OCI-M1 (cell line): ENCODE measurements at places on chromosomes 1 and 21.

DNA sequence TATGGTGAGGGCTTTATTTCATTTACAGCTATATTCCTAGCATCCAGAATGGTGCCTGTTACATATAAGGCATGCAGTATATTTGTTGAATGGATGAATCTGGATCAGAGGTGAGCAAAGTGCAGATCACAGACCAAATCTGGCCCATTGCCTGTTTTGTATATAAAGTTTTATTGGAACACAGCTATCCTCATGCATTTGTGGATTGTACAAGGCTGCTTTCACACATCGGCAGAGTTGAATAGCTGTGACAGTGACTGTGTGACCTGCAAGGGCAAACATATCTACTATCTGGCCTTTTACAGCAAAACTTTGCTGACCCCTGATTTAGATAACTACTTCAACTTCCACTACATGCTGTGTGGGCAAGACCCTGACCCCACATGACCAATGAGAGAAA lies 54.0 kb upstream of the MRPS6 start:
- DNase-seq, result no peak

DNA sequence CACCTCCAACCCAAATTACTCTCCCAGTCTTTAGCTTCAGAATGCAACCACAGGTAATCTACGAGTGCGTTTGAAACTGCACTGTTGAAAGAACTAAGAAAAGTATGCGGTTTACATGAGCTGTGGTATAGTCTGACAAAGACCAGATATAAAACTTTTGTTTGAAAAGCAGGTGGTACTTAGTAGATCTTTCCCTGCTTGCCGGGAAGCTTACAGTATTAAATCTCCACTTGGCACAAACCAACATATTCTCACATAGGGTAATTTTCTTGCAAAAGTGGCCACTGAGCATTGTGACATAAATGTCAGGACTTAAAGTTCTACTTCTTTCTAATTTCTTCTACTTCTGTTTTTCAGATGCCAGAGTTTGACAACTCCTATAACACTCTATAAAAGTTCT lies 8.4 kb downstream of the RGS2 start:
- no peak for DNase-seq

GRCh38 chr1:114627107-114627506 lies 42.7 kb downstream of the DENND2C start:
- DNase-seq, result no peak

- peak; percentile 40 for DNase-seq
Measured at GRCh38 chr1:109253803-109254620, 4.7 kb downstream of the CELSR2 start.

DNA sequence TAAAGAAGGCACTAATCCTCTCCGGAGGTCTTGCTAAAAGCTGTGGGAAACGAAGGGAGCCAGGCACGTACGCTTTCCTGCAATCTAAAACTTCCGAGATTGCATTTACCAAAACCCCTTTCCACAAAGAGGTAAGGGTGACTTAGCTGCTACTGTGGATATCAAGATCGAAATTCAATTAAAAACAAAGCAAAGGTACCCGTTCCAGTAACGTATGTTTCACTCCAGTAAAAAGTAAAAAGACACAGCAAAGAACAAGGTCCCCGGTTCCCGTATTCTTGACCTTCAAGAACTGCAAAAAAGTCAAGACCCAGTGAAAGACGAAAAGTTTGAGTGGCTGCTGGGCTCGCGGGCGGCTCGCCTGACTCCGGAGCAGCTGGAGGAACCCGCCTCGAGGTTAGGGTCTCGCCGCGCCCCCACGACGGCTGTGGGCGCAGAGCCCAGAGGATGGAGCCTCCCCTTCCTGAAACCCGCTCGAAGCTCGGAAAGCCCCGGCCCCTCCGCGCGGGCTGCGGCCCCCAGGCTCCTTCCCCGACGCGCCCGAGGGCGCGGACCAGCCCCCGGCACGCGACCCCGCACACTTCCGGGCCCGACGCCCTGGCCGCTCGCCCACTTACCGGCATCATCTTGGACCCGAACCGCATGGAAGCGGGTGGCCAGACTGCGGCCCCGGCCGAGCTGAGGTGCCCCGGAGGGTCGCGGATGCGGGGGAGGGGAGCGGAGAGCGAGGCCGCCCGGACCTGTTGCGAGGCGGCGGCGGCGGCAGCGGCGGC lies 524 bp downstream of the TP53BP2 start:
- DNase-seq, result peak; percentile 83

GRCh38 chr1:89611721-89612120 lies 21.2 kb upstream of the LRRC8C start:
- DNase-seq, result no peak

GRCh38 chr1:230122366-230123279 lies 55.6 kb downstream of the GALNT2 start:
- DNase-seq, result no peak

- DNase-seq, result no peak
Measured at GRCh38 chr1:14668538-14668937, 70.1 kb downstream of the KAZN start.

DNA sequence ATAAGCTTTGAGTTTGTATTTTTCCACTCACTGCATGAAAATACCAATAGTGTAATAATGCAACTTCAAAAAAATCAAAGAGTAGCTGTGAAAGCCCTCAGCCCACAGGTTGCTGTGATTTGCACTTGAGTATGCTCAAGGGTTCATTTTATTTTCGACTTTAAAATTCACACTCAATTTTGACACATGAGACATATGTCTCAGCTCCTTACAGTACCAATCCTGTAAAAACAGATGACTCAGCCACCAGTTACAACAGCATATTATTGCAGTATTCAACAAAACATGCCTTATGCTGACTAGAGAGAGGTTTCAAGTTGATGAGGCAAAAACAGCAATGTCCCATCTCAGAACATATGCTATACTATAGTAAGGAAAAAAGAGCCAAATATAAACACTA lies 66.1 kb downstream of the CYYR1 start:
- no peak for DNase-seq

DNA sequence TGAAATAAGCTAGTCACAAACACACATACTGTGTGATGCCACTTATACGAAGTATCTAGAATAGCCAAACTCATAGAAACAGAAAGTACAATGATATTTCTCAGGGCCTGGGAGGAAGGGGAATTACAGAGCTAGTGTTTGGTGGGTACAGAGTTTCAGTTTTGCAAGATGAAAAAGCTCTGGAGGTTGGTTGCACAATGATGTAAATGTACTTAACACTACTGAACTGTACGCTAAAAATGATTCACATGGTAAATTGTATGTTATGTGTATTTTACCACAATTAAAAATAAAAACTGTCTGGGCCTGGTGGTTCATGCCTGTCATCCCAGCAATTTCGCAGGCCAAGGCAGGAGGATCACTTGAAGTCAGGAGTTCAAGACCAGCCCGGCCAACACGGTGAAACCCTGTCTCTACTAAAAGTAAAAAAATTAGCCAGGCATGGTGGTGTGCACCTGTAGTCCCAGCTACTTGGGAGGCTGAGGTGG lies 15.3 kb upstream of the FHAD1 start:
- no peak for DNase-seq

DNA sequence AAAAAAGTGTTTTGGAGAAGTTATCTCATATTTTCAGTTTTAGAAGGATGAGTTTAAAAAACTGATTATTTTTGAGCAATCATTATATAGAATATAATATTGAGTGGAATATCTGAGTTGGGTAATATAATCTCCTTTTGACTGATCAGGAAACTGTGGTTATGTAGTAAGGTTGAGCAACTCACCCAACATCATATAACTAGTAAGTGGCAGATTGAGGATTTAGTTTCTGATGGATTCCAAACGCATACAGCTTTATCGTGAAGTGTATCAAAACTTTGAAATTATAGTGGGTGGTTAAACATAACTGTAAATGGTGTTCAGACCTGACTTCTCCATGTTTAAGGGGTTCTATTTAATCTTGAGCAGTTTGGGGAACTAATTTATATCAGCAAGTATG lies 98.6 kb downstream of the OLFM3 start:
- DNase-seq, result no peak

DNA sequence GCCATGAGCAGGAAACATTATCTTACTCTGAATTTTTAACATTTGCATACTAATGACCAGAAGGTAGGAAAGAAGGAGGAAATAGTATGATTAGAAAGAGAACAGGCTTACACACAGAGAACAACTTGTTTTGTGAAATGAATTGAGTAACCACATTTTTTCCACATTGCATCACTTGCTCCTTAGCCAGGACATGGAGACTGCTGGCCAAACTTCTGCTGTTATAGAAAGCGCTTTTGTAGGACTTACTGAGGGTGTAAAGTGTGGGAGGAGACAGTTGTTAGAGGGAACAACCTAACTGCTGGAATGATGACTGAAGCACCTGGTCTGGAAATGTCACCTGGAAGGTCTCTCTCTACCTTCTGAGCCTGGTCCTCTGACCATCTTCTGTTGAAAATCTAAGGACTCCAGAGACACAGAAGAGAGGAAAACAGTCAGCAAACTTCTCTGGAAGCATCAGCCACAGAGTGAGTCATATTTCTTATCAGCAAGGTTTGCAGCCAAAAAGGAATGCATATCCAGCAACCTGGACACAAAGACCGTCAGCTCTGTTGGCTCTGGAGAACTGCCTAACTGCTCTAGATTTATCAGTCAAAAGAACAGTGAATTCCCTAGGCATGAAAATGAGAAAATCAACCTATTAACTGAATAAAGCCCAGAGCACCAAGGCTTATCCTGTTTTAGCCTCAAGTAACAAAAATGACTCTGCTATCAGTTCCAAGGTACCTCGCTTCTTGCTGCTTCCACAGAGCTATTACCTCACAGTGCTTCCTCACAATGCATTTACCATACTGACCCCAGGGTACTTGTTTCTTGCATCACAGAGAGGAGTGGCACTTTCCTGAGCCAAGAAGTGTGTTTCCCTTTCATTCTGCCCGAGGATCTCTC lies 88.0 kb upstream of the SLFNL1 start:
- peak; percentile 65 for DNase-seq

GRCh38 chr1:71967670-71968069 lies 314.7 kb downstream of the NEGR1 start:
- DNase-seq, result no peak

GRCh38 chr1:47724432-47724999 lies 272.7 kb downstream of the TRABD2B start:
- no peak for DNase-seq

GRCh38 chr1:58908561-58909560 lies 125.0 kb upstream of the JUN start:
- DNase-seq, result no peak

DNA sequence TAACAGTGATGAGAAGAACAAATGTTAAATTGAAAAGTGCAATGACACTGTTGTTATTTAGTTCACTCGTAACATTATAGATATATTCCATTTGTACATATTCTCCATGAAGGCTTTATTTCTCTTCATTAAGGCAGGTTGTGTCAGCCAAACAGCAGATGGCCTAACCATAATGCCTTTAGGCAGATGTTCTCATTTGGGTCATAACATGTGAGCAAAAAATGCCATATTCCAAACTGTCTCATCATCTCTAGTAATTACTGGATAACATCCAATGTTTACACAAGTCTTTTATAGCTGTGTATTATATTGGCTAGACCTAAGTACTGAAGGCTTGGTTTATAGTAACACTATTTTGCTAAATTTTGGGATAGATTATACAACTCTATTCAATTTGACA lies 87.2 kb upstream of the CHODL start:
- DNase-seq, result no peak

GRCh38 chr1:43973981-43974442 lies 748 bp upstream of the ATP6V0B start:
- DNase-seq, result no peak

GRCh38 chr1:171180670-171181069 lies 4.4 kb upstream of the FMO2 start:
- no peak for DNase-seq

DNA sequence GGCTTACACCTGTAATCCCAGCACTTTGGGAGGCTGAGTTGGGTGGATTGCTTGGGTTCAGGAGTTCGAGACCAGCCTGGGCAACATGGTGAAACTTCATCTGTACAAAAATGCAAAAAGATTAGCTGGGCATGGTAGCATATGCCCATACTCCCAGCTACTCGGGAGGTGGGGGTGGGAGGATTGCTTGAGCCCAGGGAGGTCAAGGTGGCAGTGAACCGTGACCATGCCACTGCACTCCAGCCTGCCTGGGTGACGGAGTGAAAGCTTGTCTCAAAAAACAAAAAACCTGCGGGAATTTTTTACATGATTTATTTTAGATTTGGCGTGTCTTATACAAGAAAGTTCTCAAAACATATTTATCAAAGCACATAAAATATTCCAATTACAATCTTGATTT lies 27.8 kb upstream of the MTR start:
- DNase-seq, result no peak

- no peak for DNase-seq
Measured at GRCh38 chr1:108826081-108826635, 30.7 kb downstream of the AKNAD1 start.

DNA sequence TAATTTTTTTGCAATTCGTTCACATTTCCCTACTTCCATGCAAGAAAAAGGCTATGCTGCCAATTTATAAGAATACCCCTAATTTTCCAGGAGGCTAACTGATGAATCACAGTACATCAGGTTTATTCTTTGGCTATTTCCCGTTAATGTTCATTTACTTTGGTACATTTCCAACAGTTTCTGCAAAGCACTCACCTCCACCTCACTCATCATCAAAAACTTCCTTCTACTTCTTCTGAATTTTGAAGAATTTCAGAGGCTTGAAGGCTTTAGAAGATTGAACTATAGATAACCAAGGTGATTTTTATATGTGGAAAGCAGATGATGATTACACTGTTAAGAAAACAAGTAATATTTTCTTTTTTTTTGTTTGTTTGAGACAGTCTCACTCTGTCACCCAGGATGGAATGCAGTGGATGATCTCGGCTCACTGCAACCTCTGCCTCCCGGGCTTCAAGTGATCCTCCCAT lies 60.5 kb upstream of the HP1BP3 start:
- no peak for DNase-seq

GRCh38 chr1:108591466-108591865 lies 31.6 kb downstream of the EEIG2 start:
- no peak for DNase-seq

- no peak for DNase-seq
Measured at GRCh38 chr1:11523746-11524464, 45.0 kb downstream of the DISP3 start.

DNA sequence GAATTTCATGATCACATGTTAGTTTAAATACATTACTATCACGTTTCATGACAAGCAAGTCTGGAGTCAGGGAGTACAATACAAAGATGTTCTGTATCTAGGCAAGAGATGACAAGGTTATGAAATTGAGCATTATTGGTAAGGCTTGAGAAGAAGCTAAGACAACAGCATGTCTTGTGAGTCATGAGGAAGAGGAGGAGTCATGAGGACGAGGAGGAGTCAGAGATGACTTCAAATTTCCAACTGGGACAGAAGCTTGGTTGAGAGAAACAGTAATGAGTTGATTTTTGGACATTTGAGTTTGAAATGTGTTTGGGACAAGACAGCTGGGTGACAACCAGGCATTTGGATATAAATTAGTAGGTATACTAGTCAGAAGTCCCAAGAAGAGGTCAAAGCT lies 4.3 kb upstream of the UBE2U start:
- no peak for DNase-seq

GRCh38 chr1:154856544-154856943 lies 13.5 kb downstream of the KCNN3 start:
- no peak for DNase-seq

- peak; percentile 79 for DNase-seq
Measured at GRCh38 chr1:96236156-96236739, 485.3 kb upstream of the PTBP2 start.
